GM23338 (cell line): ENCODE measurements at places on chromosomes 16 and 17.

DNA sequence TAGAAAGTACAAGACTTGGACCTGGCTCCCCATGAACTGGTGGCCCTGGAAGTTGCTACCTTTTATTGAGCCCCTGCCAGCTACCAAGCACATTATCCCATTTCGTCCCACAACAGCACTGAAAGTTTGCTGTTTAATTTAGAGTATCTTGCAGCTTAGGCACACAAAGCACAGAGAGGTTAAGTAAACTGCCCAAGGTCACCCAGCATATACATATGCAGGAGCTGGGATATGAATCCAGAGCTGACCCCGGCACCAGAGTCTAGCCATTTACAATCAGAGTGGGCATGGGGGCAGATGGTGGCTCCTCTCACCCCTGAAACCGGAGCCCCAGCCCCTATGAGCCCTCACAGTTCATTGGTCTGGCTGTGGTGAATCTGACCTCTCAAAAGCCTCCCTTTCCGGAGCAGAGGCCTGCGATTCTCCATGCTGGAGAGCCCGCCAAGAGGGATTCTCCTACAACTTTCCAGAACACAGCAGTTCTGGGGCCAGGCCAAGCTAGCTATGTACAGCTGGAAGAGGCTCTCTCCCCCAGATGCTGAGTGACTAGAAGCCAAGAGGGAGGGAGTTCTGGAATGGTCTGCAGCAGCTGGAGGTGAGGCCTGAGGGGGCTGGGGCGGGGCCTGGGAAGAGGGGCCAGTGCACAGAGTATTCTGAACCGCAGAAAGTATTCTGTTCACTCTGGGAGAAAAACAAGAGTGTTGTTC lies 58.3 kb downstream of the SREBF1 start:
- no peak for DNase-seq

DNA sequence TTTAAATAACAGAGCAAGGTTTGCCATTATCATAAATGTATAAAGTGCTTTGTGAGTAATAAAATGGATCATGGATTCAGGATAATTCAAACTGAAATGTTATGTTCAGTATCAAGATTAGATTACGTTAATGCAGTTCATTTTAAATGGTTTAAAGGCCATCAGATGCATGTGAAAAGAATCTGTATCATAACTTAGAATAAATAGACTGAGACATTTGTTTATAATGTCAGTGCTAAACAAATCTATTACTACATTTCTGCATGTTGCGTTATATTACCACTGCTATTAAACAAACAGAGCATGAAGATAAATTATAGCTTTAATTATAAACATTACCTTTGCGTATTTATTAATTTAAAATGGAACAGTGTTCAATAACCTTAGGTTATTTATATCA lies 160.2 kb downstream of the TOX3 start:
- DNase-seq = no peak

DNA sequence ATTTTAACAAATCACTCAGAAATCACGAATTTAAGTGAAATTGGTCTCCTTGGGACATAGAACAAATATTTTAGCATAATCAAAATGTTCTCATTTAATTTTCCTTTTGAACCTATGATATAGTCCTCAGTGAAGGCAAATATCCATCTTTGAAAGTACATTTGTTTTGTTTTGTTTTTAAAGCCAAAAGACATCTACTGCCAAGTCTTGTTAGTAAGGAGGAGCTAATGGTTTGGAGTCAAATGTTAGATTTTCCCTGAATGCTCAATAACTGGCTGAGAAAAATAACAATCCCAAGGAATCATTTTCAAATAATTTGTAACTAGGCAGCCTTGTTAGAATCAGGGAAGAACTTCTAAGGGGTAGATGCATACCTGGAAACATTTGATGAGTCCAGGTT lies 302.9 kb upstream of the MAF start:
- DNase-seq = no peak

DNA sequence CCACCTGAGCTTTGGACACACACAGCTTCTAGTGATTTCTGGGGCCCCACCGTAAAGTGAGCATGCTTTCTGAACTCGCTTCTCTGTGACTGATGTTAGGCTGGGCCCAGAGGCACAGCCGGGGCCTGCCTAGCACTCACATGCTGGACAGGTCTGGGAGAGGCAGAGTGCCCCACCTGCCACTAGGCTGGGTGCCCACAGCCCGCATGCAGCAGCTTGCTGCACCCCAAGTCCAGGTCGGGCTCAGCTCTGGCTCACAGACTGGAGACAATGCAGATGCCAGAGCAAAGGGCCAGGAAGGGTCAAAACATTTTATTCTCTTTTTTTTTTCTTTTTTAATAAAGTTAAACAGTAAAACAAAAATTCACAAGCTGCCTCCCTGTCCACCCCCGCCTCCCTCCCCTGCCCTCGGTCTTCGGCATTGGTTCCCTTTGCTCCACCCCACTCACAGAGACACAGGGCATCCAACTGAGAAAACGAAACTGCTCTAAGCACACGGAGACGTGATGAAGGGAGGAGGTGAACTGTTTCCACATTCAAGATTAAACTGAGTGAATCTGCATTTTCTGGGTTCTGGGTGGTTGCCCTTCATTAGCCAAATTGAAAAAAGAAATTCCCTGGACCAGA lies 9.7 kb downstream of the CNP start:
- no peak for DNase-seq

DNA sequence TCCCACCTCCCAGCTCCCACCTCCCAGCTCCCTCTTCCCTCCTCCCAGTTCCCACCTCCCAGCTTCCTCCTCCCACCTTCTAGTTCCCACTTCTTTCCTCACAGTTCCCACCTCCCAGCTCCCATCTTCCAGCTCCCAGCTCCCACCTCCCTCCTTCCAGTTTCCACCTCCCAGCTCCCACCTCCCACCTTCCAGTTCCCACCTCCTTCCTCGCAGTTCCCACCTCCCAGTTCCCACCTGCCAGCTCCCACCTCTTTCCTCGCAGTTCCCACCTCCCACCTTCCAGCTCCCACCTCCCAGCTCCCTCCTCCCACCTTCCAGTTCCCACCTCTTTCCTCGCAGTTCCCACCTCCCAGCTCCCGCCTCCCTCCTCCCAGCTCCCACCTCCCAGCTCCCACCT lies 10.4 kb upstream of the MC1R start:
- no peak for DNase-seq
